ENCODE measurements at places on chromosomes 6 and 20.

DNA sequence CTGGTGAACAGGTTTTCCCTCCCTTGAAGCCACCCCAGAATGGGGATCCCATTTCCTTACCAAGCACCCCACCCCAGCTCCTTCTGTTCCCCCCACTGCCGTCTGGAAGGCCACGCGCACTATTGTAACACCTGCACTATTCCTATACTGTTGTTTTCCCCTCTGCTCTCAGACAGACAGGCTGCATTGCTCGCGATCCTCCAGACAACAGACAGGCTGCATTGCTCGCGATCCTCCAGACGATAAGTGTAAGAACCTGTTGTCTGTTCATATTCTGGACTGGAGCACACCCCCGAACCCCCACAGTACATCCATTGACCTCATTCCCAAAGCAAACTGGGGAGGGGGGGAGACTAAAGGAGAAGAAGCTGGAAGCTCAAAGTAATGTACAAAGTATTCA lies 72.7 kb downstream of the LY86 start:
- DNase-seq = no peak

DNA sequence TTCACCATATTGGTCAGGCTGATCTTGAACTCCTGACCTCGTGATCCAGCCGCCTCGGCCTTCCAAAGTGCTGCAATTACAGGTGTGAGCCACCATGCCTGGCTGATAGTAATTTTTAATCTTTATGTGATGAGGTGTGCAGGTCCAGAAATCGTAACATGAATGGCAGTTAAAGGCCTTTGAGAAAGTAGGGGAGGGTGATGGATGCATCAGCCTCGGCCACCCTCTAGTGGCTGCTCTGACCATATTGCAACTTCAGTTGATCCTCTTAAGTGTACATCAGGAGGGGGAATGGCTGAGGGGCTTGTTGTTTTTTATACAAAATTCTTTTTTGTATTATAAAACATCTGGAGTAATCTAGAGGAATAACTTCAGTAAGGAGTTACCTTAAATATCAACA lies 193.0 kb downstream of the ZFAND3 start:
- peak; percentile 50 for DNase-seq

DNA sequence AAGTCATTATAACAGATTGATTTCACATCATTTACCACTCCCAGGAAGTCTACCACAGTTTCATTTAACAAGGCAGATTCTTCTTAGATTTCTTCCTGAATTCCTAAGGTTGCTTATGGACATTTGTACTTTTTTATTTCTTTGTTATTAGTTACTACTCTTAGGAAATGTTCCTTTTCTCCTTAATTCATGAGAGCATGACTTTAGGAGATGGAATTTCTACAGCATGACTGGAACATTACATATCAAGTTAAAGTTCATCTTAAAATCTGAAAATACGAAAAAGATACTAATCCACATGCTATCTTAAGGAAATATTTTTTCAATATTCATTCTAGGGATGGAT lies 22.3 kb downstream of the CNKSR3 start:
- no peak for DNase-seq

- DNase-seq = no peak
These were observed 35.0 kb downstream of the AKIRIN2 start for GRCh38 chr6:87667032-87667431.

GRCh38 chr6:112150363-112150762 lies 63.0 kb downstream of the FAM229B start:
- no peak for DNase-seq

GRCh38 chr6:130029163-130029562 lies 10.8 kb downstream of the L3MBTL3 start:
- DNase-seq = no peak

- DNase-seq = no peak
These were observed 258.2 kb upstream of the NT5E start for GRCh38 chr6:85191656-85192055.

DNA sequence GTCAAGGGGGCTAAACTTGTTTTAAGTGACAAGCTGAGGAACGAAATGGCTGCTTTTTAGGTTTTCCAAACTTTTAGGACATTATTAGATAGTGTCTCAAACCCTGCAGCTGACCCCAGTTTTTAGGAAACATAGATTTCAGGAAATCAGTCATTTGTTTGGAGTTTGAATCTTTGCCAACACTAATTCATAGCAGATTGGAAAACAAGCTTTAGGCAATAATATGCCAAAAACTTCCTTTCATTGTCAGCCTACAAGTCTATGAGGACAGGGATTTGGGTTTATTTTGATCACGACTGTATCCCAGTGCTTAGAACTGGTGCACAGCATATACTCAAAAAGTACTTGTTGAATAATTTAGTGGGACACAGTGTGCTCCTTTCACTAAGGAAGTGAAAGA lies 123.2 kb downstream of the TINAG start:
- DNase-seq = no peak

DNA sequence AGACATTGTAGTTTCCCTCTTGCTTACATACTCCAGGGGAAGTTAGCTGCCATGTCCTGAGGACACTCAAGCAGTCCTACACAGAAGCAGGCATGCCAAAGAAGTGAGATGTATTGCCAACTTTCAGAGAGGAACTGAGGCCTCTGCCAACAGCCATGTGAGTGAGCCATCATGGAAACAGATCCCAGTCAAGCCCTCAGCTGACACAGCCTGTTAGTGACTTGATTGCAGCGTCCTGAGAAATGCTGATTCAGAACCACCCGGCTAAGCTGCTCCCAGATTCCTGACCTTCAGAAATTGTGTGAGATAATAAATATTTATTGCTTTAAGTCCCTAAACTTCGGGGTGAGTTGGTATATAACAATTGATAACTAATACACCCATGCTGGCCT lies 38.1 kb downstream of the GSTA2 start:
- DNase-seq = no peak

DNA sequence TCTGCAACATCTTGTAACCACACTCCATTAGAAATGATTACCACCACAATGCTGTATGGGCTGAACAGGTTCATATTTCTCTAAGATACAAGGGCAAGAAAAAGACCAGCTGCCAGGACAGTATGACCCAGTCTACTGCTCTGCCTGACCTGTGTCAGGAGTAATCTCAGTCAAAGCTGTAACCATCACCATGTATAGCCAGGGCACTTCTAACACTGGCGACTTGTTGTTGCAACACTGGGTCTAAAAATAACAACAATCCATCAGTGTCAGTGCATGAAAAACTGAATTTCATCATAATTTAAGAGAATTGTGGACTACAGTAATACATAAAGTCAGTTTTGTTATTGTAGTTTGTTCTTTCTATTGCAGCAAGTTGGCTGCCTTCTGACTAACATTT lies 738.6 kb upstream of the ADGRB3 start:
- DNase-seq = no peak

DNA sequence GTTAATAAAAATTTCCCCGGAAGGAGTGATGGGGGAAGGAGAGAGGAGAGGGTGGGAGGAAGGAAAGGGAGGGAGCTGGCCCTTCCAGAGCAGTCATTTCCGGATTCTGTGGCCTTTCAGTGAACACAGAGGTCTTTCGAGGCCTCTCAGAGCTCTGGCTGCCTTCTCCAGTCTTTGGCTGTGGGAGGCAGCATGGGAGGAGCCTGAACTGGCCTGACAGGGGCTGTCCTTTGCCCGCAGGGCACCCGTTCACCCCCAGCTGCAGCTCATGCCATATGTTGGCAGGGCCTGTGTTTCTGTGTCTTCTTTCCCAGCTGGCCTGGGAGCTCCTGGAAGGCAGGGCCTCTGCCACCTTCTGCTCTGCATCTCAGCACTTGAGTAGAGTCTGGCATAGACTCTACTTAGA lies 95.5 kb downstream of the PPP1R14C start:
- DNase-seq = no peak

DNA sequence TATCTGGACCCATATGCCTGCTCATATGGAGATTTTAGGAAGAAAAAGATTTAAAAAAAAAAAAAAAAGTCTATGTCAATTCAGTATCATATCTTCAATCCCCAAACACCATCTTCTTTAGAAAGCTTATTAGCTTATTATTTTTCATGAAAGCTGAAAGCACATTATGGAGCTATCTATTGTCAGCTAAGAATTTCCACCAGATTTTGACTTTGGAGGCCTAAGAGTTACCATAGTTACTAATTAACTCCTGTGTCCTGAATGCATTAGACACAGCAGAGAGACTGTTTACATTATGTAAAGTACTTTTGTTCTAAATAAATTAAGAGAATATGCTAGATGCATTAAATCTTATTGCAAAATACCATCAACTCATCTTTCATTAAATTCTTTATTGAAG lies 255.5 kb upstream of the NRSN1 start:
- no peak for DNase-seq

DNA sequence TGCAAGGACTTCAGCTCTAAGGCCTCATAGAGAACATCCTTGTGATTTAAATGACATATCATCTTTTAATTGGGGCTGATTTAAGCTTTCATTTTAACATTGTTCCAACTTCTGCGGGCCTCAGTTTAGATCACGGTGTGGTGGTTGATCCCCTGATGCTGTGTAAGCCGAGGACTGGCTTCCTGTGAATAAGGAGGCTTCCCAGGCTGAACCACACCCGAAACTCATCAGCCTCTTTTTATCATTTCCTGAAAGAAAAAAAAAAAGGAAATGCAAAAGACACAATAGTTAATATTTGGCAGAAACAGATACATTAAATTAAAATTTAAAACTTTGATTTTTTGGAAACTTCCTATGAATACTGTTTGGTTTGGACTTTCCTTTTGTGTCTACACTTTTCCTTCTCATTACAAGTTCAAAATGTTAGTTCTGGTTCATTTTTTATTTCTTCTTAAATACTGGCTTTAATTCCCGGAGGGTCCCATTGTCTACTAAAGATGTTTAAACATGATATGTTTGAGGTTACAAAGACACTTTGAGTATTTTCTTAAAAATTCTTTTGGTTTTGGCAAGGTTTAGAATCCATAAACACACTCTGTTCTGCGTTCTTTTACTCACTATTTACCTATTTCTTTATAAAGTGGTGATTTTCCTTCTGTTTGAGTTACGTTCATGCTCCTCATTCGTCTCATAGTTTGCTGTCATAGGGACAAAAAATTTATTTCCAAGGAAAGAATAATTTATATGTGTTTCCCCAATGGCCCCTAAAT lies 230.0 kb upstream of the SULF2 start:
- DNase-seq = no peak

DNA sequence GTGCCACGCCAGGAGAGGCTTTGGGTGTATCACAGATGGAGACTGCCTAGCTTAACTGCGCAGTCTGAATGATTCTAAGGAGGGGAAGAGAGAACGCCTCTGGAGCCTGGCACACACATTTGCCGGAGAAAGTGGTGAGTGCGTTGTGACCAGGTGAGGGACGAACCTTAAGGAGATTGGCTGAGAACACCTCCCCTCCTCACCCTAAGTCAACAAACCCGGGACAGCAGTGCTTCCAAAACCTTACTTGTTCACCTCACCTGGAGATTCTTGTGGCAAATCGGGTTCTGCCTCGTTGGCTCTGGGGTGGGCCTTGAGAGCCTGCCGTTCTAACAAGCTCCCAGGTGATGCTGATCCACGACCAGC lies 9.4 kb downstream of the SYNJ2 start:
- no peak for DNase-seq

GRCh38 chr6:42898891-42899361 lies 16.9 kb upstream of the PTCRA start:
- peak; percentile 83 for DNase-seq

DNA sequence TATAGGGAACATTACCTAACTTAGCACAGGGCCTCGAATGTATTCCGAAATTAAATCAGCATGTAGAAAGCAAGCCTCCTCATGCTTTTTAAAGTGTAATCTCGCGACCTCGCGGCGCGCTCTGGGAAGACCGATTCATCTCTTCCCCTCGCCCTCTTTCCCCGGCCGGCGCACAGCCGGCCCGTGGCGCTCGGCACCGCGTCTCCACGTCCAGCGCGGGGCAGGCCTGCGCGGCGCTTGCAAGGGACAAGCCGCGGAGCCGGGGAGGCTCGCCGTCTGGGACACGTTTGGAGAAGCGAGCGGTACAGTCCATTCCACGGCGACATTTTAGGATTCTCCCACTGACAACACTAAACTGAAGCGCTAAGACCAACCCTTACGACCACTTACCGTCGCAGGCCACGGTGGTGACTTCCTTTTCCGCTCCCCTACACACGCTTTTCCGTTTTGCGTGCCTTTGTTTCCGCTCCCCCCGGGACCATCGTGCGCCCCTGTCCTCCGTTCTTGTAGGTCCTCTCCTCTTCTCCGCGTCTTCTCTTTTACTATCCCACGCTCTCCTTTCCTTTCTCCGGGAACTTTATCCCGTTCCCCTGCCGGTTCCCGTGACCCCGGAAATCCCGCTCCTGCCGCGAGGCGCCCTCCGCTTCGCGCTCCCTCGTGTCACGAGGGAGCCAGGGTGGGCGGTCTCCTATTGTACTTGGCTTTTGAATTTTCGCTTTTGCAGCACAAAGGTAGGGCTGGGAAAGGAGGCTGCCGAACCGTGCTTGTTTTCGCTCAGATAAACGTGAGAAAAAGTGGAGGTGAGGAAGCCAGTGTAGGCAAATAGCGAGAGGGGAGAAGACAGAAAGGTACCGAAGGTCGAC lies at the start of gene ECHDC1:
ECHDC1 (minus strand) TSS at position 664 of the 863 bp plus-strand sequence. CDS start 12,581 bp downstream, outside the sequence.
- peak; percentile 80 for DNase-seq

- no peak for DNase-seq
These were observed 601.9 kb downstream of the HTR1B start for GRCh38 chr6:76861403-76861802.

- no peak for DNase-seq
These were observed 31.0 kb downstream of the ASCC3 start for GRCh38 chr6:100850174-100850573.

- no peak for DNase-seq
These were observed 130.6 kb downstream of the ERMARD start for GRCh38 chr6:169881976-169882375.

DNA sequence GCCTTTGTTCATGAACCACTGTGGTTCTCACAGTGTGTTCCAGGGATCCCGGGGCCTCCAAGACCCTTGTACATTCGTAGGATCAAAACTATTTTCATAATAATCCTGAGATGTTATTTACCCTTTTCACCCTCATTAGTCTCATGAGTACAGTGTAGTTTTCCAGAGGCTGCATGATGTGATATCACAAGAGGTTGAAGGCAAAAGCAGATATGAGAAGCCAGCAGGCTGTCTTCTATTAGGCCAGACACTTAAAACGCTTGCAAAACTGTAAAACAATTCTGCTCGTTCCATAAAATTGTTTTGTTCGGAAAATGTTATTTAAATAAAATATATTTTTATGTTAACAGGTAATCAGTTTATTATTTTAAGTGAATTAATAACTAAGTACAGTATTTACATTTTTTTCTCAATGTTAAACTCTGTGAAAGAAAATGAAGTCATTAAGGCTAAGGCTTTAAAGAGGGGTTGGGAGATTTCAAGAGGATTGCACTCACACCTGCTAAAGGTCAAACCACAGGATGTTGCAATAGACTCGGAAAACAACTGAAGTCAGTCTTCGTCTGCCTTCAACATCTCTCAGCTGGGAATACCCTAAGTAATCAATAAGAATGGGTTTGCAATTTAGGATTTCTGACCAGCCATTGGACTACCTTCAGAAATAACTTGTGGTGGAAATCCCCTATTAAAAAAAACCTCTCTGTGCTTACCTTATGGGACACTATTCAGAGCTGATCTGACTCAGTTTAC lies 474.2 kb downstream of the KIF16B start:
- no peak for DNase-seq

GRCh38 chr20:6818033-6818808 lies 50.7 kb downstream of the BMP2 start:
- DNase-seq = no peak

- DNase-seq = no peak
These were observed 43.3 kb downstream of the SULF2 start for GRCh38 chr20:47741669-47742608.
